ENCODE measurements at places on chromosomes 2 and 18.

GRCh38 chr2:173288561-173288960 is 66.1 kb upstream of the CDCA7 start:
- DNase-seq, result no peak

DNA sequence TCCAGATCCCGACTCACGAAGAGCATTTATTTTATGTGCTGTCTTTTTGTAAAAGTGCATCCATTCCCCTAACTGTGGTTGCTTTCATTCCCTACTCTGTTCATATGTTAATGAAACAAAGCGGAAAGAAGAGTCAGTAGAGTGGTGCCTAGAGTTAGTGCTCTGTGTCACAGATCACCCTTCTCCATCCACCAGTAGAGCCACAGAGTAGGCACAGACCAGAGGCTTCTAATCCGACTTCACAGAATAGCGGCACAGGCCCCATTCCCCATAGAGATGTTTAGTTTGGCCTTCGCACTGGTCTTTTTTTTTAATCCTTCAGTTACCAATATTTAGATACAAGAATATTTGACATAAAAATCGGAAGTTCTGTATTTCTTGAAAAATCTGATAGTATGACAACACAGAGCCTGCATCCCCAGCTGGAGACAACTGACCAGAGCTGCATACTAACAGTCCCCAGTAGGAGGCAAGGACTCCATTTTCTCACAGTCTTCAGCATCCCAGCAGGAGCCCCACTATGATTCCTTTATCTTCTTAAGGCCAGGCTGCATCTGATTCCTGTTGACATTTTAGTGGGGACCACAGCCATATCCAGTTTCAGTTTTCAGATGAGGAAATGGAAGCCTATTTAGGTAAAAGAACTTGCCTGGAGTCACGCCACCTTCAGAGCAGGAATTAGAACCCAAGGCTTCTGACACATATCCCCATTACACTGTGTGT is 7.0 kb downstream of the G6PC2 start:
- no peak for DNase-seq

DNA sequence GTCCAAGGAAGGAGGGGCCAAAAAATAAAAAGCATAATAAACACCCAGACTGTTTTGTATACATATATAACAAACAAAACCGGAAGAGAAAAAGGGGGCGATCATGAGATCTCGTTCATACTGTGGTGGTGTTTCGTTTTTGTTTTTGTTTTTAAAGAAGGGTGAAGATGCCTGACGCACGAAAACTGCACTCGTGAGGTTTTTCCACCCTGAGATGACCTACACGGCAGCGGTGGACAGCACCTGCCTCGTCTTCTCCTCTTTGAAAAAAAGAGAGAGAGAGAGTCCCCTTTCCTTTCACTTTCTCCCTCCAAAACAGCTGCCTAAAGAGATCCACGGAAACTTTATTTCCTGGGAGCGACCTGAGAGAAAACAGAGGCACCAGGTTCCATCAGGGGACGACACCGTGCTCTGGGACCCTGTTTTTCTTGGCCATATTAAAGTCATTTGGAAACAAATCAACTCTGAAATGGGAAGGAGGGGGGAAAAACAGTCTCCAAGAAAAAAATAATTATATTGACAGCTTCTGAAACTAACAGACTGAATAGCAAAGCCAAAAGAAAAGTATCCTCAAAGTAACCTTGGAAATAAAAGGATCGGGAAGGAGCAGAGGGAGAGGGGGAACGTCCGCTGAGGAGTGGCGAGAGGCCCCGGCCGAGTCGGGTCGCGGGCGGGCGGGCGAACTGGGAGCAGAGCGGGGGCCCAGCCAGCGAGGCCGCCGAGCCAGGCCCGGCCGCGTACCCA is 3.5 kb downstream of the POU3F3 start:
- no peak for DNase-seq

DNA sequence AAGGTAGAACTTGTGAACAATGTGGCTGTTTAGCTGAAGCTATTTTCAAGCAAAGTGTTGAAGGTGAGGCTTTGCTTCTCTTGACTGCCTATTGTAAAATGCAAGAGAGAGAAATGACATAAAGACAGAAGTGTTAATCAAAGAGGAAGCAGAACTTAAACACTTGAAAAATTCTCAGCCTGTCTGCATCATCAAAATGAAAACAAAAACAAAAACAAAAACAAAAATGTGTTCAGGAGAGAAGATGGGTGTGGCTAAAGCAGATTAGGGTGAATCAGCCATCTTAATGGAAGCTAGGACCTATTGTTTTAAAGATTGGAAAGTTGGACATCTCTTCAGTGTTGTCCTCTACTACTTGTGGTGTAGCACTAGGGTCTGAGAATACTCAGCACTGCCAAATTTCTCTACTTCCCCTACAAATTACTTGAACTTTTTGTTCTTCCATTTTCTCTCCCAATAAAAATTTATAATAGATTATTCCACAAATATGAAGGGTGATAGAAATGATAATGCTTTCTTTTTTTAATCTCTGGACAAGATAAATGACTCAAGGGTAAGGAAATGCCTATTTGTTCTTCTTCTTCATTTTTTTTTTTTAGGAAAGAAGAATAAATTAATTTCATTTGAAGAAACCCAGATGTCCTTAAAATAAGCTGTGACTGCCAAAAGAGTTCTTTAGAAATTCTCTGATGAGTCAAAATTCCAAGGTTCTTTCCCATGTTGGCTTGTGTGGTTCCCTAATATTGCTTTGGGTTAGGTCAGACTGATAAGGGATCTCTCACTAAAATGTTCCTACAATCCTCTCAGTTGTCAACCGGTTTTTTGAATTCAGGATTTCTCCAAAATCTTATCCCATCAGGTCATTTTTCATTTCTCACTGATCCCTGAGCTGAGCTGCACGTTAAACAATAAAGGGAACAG is 571.2 kb upstream of the ZEB2 start:
- DNase-seq, result no peak

DNA sequence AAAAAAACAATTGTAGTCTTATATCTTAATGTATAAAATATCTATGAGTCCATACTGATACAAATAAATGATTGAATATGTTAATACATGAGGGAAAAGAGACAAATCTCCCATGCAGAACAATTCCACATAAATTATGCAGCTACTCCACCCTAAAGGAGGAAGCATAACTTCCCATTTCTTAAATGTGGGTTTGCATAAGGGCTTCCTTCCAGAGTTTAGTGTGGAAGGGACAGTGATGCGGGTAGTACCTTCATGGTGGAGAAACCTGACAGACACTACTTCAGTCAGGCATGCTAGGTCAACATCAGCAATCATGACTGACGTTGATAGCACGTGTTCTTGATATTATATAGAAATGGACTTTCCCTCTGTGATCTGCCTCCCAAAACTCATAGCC is 146.9 kb upstream of the STON1 start:
- no peak for DNase-seq

- DNase-seq, result peak; percentile 69
Observed at GRCh38 chr2:165293440-165294420, 54.5 kb downstream of the SCN2A start.

DNA sequence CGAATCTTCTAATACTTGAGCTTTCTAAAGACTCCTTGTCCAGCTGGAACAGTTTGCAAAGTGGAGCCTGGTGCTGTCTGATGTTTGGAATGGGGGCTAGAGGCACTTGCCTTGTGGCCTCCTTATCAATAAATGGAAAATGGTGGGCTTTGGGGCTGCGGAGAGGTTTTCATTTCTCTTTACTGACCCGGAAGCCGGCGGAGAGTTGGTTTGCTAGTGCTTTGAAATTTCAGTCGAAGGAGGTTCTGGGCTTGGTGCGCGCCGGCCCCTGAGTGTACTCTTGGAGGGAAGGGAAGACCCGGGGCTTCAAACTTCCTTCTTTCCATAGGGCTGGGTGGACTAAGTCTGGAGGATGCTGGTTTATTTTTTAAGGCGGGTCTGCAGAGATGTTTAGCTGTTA is 714 bp downstream of the RPIA start:
- no peak for DNase-seq

DNA sequence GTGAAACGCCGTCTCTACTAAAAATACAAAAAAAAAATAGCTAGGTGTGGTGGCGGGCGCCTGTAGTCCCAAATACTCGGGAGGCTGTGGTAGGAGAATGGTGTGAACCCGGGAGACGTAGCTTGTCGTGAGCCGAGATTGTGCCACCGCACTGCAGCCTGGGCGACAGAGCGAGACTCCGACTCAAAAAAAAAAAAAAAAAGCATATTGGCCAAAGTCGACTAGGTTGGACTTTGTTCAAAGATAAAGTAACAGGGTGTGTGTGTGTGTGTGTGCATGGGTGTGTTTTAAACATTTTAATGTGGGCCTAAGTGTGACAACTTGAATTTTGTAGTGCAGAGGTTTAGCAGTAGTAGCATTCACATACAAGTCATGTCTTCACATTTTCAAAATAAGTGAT is 11.7 kb downstream of the GEMIN6 start:
- DNase-seq, result no peak

DNA sequence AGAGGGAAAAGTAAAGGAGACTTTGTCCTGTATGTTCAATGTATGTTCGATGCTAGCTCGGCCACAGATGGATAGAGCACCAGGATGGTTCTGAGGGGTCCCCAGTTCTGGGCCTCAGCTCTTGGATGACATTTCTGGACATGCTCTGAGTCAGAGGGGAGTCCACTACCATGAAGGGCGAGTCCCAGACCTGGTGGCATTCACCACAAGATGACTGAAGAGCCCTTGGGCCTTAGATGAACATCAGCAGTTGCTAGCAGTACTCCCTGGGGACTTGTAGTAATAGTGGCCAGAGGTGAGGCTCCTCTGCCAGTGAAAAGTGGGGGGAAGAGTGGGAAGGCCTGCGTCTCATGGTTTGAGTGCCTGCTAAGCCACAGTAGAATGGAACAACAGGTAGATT is 109.5 kb downstream of the GRB14 start:
- no peak for DNase-seq

GRCh38 chr18:67608615-67609273 is 92.2 kb upstream of the DSEL start:
- no peak for DNase-seq

- DNase-seq, result no peak
Observed at GRCh38 chr2:212987492-212987891, 163.9 kb downstream of the IKZF2 start.

GRCh38 chr2:85744741-85745601 is 8.8 kb upstream of the ATOH8 start:
- DNase-seq, result no peak

GRCh38 chr18:53503914-53504441 is 720.5 kb downstream of the MBD2 start:
- no peak for DNase-seq

DNA sequence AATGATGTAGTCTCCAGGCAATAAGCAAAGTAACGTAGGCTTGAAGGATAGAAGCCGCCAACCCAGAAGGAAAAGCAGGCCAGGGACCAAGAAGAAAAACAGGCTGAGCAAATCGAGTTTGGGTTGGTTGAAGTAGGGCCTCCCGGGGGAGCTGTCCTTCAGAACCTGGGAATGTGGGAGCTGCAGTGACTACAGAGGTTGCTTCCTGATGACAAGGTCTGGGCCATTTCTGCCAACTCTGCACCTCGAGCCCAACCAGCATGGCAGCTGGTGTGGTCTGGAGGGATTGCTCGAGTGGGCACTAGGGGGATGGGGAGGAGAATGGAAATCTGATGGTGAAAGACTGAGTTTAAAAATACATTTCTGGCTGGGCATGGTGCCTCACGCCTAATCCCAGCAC is 14.1 kb downstream of the ACMSD start:
- no peak for DNase-seq

- no peak for DNase-seq
Observed at GRCh38 chr2:121167411-121167810, 117.6 kb downstream of the TFCP2L1 start.

DNA sequence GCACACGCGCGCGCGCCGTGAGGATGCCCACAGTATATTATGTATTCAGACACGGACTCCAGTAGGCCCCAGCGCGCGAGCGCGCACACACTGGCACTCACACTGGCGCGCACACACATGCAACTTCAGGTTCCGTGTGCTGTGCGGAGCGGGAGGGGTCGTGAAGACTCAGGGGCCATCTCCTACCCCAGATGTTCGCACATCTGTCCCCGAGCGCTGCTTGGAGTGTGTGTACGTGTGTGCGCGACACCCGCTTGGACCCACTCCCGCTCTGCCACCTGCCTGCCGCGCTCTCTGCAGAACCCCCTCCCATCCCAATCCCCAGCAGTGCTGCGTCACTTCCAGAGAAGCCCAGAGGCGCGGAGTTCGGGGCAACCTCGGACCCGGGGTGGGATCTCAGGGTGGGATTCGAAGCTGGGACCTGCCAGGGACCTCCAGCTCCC is 2.6 kb downstream of the NRP2 start:
- no peak for DNase-seq

DNA sequence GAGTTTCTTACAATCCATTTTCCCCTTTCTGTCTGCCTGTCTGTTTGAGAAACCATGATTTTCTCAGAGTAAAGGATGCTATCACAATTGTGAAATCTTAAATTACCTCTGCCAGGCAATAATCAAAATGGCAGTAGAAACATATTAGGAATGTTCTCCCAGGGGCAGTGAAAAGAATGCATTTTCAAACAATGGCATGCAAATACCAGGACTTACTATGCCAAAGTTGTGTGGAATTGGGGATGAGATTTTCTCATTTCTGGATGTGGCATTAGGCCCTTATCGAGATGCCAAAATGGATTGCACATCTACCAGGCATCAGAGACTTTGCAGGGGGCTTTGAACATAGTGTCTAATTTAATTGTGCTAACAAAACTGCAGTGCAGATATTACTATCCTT is 821.4 kb downstream of the RNF144A start:
- DNase-seq, result no peak

DNA sequence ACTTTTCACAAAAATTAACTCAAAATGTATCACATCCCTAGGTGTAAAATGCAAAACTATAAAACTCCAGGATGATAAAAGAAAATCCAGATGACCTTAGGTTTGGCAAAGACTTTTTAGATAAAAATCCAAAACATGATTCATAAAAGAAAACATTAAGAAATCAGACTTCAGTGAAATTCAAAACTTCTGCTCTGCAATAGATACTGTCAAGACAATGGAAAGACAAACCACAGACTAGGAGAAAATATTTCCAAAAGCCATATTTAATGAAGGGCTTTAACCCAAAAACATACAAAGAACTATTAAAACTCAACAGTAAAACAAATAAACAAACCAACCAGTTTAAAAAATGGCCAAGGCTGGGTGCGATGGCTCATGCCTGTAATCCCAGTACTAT is 173.6 kb upstream of the SPOPL start:
- DNase-seq, result no peak

GRCh38 chr2:33014268-33014667 is 67.5 kb downstream of the LTBP1 start:
- DNase-seq, result no peak

DNA sequence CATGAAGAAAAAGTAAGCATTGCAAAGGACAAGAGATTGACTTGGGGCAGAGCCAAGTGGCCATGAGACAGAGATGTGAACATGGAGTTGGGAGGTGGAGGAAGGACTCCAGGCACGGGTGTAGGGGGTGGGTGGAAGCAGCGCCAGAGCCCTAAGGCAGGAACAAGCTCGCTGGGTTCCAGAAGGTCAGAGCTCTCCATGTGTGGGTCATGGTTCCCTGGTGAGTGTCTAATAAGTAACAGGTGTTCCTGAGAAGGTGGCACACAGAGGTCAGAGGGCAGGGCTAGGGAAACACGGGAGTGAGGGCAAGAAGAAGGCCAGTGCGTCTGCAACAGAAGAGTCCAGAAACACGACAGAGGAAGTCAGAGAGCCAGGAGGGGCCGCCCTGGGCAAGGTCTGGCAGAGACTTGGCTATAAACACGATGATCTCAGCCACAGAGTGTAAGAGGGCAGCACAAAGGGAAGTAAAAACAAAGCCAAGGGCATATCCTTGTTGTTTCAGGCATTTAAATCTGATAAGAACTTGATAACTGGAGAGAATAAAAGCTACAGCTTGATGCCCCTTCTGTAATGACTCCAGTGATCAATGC is 260.8 kb downstream of the TGIF1 start:
- no peak for DNase-seq
